Panc1 (cell line): ENCODE measurements at places on chromosomes 11 and 22.
A peak's percentile ranks its signal among the peaks of the same experiment; 100 is the strongest.

DNA sequence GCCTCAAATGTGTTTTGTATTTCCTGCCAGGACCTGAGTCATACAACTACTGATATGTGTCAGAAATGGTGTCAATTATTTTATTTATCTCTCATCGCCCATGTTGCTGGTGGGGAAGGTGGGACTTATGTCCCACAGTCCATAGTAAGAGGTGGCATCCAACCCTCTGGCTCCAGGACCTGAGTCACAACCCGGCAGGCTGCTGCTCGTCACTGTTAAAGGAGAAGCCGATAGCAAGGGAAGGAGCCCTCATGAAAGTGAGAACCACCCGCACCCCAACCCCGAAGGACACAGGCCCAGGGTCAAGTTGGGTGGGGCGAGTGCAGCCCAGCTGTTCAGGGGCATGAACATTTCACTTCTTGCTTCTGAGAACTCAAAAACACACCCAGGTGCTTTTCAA is 33.1 kb upstream of the TP53I11 start:
- DNase-seq, result no peak

DNA sequence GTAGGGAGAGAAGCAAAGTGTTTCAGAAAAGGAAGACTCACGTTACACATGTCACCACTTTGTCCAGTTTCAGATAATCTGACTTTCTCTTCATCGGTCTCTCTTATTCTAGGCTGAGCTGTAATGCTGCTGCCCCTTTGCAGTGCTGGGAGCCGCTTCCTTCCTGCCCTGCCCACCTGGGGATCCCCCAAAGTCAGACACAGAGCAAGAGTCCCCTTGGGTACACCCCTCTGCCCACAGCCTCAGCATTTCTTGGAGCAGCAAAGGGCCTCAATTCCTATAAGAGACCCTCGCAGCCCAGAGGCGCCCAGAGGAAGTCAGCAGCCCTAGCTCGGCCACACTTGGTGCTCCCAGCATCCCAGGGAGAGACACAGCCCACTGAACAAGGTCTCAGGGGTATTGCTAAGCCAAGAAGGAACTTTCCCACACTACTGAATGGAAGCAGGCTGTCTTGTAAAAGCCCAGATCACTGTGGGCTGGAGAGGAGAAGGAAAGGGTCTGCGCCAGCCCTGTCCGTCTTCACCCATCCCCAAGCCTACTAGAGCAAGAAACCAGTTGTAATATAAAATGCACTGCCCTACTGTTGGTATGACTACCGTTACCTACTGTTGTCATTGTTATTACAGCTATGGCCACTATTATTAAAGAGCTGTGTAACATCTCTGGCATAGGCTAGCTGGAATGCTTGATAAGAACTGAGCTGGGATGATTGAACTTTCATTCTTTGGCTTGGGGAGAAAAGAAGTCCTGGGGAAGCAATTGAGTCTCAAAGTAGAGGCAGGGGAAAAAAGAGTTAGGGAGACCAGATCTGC is 31.2 kb upstream of the SMIM35 start:
- DNase-seq, result no peak

DNA sequence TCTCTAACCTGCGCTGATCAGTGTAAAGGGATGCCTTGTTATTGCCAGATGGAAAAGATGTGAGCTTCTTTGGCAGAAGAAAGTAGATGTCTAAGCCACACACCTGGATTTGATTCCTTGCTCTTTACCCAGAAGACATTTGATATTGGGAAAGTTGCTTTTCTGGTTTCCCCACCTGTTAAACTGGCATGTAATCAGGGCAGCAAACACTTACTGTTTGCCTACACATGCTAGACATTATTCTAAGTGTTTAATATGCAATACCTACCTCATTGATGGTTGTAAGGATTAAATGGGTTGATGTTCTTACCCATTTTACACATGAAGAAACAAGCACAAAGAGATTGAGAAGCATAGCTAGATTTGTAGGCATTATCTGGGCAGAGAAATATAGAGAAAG is 16.6 kb downstream of the ASRGL1 start:
- no peak for DNase-seq

DNA sequence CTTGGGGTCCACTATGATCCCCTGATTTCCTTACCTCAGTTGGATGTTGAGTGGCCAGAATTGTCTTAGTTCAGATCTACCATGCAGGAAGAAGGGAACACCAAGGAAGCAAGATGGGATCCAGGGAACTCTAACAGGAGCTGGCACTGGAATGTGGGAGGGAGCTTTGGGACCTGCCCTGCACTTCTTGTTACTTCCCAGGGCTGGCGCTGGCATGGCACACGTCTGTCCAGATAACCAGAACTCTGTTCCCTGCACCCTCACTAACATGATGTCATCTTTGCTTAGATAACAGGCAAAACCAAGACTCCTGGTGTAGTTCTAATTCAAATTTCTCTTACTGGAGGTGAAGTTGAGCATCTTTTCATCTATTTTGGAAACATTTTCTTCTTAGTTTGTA is 550.0 kb downstream of the MN1 start:
- DNase-seq, result no peak

DNA sequence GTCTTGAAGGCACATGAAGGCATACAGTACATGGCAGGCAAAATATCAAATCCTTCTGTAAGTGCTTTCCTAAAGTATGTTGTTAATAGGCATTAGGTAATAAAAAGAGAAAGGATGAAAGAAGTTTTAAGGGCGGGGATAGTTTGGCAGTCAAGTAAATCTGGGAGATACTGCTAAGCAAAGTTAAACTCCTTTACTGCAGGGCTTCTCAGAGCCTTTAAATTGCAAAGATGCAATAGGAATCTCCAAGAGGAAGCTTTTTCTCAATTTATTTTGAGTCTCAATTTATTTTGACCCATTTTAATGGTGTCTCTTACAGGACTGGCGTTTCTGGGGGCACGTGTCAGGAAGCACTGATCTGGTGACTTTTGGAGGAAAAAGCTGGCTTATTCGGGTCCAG is 12.8 kb upstream of the PHF21A start:
- no peak for DNase-seq

- DNase-seq, result no peak
Observed at GRCh38 chr22:45869340-45869847, 107.6 kb downstream of the WNT7B start.

DNA sequence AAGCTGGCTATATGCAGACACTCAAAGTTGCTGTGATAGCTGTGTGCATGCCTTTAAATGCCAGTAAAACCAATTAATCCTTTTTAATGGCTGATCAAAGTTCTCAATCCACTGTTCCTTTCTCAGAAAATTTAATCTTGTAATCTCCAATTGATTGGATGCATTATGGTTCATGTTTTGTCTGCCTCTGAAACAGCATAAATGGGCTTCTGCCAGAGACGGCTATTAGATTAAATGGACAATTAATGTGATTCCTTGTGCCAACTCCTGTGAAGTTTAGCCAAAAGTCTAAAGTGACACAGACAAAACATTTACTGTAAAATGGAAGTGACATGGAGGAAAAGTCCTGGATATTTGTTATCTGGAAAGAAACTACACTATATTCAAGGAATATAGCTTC is 952.5 kb upstream of the FAT3 start:
- no peak for DNase-seq

DNA sequence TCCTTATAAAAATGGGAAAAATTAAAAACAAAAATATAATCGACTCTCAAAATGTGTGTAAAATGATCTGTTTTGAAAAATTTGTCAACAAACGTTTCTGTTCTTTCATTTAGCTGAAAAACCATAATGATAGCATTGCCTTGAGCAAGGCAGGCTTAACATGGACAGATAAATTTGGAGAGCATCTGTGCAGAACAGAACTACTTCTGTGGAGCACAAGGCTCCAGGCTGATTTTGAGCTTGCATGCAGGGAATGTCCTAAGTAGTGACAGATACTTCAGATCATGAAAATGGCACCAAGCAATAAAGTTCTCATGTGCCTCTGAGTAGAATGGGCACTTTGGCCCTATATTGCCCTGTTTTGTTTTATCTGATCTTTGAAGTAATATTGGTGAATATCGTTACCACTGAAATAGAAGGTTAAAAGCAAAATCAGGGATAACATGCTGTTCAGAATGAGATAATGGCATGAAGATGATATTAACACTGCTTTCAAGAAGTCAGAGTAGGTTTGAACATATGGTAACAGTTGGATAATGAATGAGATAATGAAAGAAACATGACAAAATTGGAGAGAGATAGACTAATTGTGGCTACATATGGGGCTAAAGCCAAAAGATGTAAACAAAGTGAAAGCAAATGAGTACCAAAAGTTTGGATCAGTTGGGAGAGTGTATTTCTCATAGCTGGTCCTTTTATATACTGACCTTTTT is 730.5 kb upstream of the CCDC179 start:
- DNase-seq, result no peak

- no peak for DNase-seq
Observed at GRCh38 chr11:58707767-58708166, 24.0 kb downstream of the GLYAT start.

- DNase-seq, result no peak
Observed at GRCh38 chr22:31019191-31019930, 50.3 kb downstream of the TUG1 start.

DNA sequence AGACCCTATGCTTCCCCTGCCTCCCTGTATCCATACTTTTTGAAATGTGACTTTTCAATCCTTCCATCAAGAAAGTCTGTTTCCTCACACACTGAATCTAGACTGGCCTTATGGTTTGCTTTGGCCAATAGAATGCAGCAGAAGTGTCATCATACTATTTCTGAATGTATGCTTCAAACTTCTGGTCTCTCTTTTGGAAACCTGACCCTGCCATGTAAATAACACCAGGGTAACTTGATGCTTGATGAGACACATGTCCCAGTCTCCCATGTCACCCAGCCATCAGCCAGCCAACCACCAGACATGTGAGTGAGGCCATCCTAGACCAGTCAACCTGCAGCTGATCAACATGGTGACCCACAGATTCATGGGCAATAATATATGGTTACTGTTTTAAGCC is 29.7 kb upstream of the CAVIN3 start:
- DNase-seq, result no peak

DNA sequence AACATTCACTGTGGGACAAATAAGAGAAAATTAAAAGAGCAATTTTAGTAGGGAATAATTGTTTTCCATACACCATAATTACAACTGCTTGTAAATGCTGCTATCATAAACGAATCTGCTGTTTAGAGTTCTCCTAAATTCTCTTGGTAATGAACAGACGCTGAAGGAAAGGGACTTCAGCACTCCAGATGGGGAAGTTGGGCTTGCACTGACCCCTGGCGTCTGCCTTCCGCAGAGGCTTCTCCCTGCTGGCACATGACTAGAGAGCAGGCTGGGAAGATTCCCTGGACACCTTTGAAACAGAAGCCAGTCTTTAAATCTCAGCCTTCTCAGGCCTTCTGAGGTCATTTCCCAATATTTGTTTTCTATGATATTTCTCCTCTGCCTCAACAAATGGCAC is 84.1 kb downstream of the NXPE2 start:
- DNase-seq, result no peak

DNA sequence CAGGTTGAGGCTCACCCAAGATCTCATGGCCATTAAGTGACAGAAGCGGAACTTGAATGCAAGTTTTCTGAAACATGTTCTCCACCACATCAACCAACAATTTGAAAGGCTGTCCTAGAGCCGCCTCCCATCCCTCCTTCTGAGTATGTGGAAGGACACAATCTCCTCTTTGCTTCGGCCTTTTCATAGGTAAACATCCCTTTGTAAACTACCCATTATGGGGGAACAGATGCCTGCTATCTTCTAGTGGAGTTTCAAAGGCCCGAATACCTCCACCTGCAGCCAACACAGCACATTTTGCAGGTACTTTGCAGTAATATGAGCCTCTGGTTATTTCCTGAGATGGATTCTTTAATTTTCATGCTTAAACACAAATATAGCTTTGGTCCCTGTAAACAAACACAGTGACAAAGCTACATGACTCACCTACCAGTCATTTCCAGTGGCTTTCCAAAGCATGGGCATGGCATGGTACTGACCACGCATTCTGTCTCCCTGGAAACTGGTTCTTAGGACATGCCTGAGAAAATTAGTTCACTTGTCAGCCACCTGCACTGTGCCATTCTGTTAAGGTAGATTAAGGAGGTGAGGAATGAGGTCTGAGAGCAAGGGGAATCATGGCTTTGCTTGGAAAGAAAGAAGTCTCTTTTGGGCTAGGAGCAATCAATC is 60.2 kb downstream of the EHF start:
- DNase-seq, result peak; percentile 88

GRCh38 chr11:103789952-103790351 is 246.5 kb upstream of the DDI1 start:
- no peak for DNase-seq
